ENCODE measurements at places on chromosomes 12 and 14. TPM values are rescaled to one million over a fixed set of nuclear protein-coding genes. Genes with fewer than 3 reads are reported as not detected.

ADAM21 gene
- not detected for total RNA-seq

VWF gene
- under 0.01 TPM for total RNA-seq

OR4L1 gene
- not detected for total RNA-seq

CACNA1C gene
- total RNA-seq: under 0.01 TPM

IRAK3 gene
- not detected for total RNA-seq

OTOGL gene
- 0.18 TPM for total RNA-seq

AP4S1 gene
- total RNA-seq: 2.4 TPM

TCTN1 gene
- total RNA-seq: 3.0 TPM

MTA1 gene
- total RNA-seq: 136 TPM

SYNDIG1L gene
- not detected for total RNA-seq

CLEC4D gene
- not detected for total RNA-seq

GON7 gene
- 15.5 TPM for total RNA-seq

BCL2L14 gene
- total RNA-seq: 2.3 TPM

WNK1 gene
- 74.1 TPM for total RNA-seq

BTG1 gene
- total RNA-seq: 4.3 TPM
